Aortic smooth muscle cell (primary cell): ENCODE measurements at places on chromosomes 3 and 15. TPM values are rescaled to one million over a fixed set of nuclear protein-coding genes. Genes with fewer than 3 reads are reported as not detected.

Gene ALDH1A3
- total RNA-seq, result 47.1 and 277 TPM in 2 replicates

Gene CLDN11
- 3.3 and 30.1 TPM in 2 replicates for total RNA-seq

Gene SPINK8
- not detected in 2 replicates for total RNA-seq

Gene RTP1
- total RNA-seq, result not detected in 2 replicates

Gene TMEM108
- not detected in 2 replicates for total RNA-seq

Gene VEPH1
- 43.6 and 62.6 TPM in 2 replicates for total RNA-seq

Gene FETUB
- total RNA-seq, result not detected in 2 replicates

Gene MITF
- 4.2 and 5.4 TPM in 2 replicates for total RNA-seq

Gene LRRC3B
- total RNA-seq, result not detected in 2 replicates

Gene TRIM59
- total RNA-seq, result 20.3 and 25.3 TPM in 2 replicates

Gene PARP15
- 0.26 and 0.31 TPM in 2 replicates for total RNA-seq

Gene ZFYVE19
- total RNA-seq, result 13.7 and 14.0 TPM in 2 replicates

Gene PATL2
- 0.62 and 0.92 TPM in 2 replicates for total RNA-seq

Gene IQCH
- total RNA-seq, result 3.0 and 5.7 TPM in 2 replicates

Gene THRB
- 2.8 and 4.5 TPM in 2 replicates for total RNA-seq

Gene NTRK3
- total RNA-seq, result 0.26 and 0.62 TPM in 2 replicates

Gene EEFSEC
- total RNA-seq, result 2.2 and 2.9 TPM in 2 replicates

Gene OXSM
- total RNA-seq, result 8.5 and 10.5 TPM in 2 replicates

Gene CFAP44
- 2.6 and 4.4 TPM in 2 replicates for total RNA-seq

Gene ZNF717
- total RNA-seq, result 11.6 and 12.4 TPM in 2 replicates

Gene EPHB1
- 1.2 and 1.5 TPM in 2 replicates for total RNA-seq

Gene OR5K2
- not detected in 2 replicates for total RNA-seq

Gene LRRIQ4
- 0.06 TPM in 1 of 2 replicates, not detected in the other for total RNA-seq

Gene CELSR3
- 0.37 and 0.66 TPM in 2 replicates for total RNA-seq

Gene ADAMTS7
- 8.7 and 24.1 TPM in 2 replicates for total RNA-seq

Gene IGSF11
- under 0.01 TPM in 1 of 2 replicates, not detected in the other for total RNA-seq
